CD4-positive, alpha-beta T cell treated with Interferon alpha-2 for 1 hour (primary cell): ENCODE measurements at places on chromosomes 7 and 10.

GRCh38 chr7:74409571-74409970 is 44.1 kb upstream of the GTF2IRD1 start:
- no peak for DNase-seq

- DNase-seq: no peak
These were observed 15.2 kb downstream of the CACNA2D1 start for GRCh38 chr7:82428186-82428961.

GRCh38 chr10:88077977-88078376 is 214.6 kb downstream of the PTEN start:
- DNase-seq: no peak

DNA sequence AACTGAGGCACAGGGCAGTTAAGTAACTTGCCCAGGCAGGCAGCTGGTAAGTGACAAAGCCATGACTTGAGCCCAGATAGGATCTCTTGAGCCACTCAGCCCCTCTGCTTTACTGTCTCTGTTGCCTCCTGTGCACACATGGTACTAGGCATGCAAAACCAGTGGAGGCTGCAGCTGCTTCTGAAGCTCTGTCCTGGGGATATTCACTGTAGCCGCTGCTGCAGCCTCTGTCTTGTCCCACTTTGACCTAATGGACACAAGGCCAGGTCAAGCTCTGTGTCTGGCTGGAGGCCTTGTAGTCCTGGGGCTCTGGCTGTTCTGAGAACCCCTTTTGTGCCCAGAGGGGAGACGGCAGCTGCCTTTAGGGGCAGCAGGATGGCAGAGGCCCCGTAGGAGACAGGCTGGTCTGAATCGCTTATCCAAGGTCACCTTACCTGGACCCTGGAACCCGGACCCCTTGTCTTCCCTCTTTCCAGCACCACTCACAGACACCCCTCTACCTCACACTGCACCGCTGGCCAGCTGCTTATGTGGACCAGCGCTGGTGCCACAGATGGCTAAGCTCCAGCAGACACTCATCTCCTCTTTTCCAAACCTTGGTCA is 57.6 kb downstream of the TSPAN15 start:
- no peak for DNase-seq

- peak; percentile 56 for DNase-seq
These were observed 13.2 kb downstream of the NUDCD3 start for GRCh38 chr7:44477063-44477830.

- no peak for DNase-seq
These were observed 1141.8 kb upstream of the AUTS2 start for GRCh38 chr7:68456469-68456868.

DNA sequence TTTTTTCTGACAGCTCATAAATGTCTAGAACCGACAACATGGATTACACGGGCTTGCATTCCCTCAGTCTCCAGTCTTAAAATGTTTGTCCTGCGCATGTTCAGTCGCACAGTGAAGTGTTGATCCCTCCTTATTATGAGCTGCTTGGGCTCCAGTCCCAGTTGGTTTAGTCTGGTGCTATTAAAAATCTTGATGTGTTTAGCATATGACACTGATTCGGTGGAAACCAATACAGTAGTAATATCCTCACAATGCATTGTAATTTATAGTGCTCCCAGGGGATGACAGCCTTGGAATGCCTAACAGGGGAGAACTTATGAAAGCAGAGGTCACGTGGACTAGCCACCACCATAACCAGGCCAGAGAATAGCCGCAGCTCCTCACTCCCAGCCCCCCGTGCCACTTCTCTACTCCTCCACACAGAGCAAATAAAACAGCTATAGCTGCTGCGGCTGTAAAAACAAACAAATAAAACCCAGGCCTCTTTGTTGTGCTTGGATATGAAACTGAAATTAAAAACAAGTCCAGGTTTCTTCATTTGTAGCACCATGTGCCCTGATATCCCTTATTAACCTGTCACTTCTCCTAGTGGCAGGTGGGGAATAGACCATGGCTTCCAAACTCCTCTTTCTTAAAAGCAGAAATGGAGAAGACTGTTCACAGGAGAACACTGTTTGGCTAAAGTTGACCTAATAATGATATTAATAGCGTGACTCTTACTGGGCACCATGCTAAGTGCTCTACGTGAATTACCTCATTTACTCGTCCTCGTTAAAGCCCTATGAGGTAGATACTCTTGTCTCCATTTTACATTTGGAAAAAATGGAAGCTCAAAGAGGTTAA is 7.7 kb downstream of the DPCD start:
- DNase-seq: no peak

DNA sequence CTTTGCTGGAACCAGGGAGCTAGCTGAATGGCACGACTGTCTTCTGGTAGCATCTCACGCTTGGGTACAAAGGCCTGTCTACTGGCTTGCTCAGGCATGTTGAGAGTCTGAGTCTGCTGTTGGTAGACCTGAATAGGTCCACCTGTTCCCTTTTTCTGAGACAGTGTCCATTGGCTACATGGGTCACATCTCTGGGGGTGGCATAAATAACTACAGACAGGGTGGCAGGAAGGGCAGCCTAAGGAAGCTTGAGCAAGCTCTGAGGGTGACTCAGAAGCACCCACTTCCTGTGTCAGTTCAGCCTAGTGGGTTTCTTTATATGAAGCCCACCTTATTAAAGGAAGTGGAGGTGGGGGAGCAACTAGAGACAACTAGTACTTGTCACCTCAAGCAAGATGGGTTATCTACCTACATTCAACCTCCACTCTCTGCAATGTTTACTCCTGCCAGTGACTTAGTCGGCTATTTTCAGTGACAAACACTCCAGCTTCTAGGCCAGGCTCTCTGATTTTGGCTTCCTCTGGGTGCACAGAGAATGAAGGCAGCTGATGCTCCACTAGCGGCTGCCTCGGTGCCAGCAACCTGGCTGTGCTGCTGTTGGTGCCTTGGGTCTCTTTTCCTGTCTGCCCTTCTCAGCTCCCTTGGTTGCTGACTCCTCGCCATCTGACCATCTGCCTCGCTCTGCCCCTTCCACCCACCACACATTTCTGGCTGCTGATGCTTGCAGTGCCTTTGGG is 5.7 kb upstream of the ZYX start:
- peak; percentile 64 for DNase-seq

DNA sequence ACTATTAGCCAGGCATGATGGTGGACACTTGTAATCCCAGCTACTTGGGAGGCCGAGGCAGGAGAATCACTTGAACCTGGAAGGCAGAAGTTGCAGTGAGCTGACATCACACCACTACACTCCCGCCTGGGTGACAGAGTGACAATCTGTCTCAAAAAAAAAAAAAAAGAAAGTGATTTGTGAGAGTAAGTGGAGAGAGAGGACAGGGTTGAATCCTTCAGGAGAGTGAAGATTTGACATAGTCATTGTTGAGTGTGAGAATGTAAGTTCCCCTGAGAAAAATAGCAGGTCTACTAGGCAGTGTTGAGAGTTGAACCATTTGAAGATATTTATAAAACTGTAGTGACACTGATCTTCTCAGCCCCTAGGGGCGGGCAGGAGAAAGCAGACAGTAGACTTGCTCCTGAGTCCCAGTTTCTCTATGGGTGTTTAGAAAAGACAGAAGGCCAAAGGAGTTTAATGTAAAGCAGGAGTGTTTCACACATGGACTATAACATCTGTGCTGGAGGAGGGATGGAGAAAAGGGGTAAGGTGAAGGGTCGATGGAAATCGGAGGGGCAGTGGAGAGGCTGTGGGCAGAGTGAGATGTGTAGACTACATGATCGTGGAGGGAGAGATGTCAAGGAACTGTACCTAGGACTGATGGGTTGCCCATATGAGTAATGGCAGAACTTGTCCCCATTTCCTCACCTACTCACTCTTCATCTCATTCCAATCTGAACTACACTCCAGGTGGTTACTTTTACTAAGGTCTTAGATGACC is 13.7 kb upstream of the LAMB4 start:
- no peak for DNase-seq

- no peak for DNase-seq
These were observed 276.3 kb downstream of the GALNT17 start for GRCh38 chr7:71408271-71408670.

DNA sequence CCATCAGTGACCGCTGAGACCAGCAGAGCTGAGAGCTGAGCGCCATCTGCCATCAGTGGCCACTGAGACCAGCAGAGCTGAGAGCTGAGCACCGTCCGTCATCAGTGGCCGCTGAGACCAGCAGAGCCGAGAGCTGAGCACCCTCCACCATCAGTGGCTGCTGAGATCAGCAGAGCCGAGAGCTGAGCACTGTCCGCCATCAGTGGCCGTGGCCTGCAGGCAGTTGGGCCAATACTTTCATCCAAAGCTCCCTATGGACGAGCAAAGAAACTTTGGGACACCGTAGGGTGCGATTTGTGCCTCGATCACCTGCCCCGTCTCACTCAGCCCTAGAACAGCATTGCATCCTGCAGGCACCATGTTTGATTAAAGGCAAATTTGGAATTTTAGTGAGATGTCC is 265.8 kb downstream of the DNAJB6 start:
- DNase-seq: no peak

DNA sequence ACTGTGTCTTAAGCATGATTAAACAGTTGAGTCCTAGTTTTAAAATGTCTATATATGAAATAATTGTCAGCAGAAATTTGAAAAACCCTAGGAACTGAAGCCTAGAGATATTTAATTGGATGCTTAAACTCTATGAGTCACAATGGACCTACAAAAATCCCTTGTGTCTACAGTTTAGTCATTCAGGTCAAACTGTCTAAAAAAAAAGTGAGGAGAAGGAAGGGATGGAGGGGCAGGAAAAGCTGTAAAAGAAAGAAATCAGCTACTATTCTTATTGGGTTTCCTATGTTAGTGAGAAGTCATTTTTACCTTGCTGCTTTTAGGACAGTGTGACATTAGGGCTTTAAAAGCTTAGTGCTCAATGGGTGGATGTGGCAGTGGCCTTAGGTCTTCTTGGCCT is 406.1 kb upstream of the FZD8 start:
- no peak for DNase-seq

DNA sequence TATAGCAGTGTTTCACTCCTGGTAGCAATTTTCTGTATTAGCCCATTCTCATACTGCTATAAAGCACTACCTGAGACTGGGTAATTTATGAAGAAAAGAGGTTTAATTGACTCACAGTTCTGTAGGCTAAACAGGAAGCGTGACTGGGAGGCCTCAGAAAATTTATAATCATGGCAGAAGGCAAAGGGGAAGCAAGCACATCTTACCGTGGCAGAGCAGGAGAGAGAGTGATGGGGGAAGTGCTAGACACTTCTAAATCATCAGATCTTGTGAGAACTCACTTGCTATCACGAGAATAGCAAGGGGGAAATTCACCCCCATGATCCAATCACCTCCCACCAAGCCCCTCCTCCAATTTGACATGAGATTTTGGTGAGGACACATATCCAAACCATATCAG is 131.6 kb upstream of the EFCAB10 start:
- no peak for DNase-seq

DNA sequence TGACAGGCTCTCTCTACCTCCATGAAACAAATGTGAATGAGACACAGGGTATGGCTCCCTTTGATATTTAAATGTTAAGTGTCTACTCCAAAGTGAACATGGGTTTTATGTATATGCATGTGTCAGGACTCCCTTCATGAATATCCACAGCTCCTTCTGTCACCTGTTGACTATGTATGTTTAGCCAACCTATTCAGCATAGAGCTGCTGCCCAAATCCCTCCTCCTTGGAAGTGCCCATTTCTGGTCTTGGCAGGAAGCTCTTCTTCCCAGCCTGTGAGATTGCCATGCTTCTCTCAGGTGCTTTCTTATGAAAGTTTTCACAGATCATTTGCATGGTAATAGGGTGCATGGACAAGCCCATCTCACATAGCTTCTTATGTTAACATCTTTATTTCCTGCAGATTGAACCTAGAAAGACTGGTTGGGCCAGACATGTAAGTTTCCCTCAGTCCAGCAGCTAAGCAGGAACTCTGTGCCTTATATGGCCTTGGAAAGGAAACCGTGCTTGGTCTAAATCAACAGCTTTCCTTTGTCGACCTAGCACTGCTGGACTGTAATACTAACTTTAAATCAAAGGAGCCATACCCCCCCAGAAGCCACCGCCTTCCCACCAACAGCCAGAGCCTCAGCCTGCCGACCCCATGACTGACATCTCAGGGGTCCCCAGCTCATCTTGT is 288.9 kb downstream of the ADARB2 start:
- no peak for DNase-seq

DNA sequence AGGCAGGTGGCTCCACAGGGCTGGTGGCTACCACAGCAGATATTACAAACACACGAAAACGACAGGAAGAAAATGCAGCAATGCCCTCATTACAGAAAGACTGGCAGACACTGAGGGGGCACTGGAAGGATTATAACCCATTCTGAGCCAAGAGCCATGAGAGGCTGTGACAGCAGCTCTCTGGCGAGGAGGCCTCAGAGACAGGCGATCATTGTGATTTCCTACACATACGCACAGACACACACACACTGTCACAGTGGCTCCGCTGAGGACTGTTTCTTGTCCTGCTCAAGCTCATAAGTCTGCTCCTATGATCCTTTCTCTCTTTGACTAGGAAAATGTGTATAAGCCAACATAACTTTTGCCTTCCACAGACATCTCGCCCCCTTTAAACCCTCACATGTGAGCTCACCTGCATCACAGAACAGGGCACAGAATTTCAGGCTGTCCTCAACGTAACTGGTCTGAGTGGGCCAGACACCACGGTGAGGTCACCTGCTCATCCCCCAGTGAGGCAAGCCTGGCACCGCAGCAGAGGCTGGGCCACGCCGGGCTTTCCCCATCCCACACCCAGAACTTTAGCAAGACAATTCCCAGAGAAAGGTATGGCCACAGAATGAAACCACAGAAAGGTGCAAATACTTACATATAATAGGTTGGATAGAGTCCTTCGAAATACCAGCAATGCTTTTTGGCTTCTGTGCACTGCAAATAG is 51.7 kb downstream of the VOPP1 start:
- no peak for DNase-seq

- peak; percentile 40 for DNase-seq
These were observed 38.0 kb downstream of the SNX10 start for GRCh38 chr7:26329520-26330255.

GRCh38 chr10:71203716-71204115 is 8.7 kb upstream of the UNC5B start:
- DNase-seq: no peak

GRCh38 chr7:13201628-13202027 is 514.2 kb downstream of the ARL4A start:
- DNase-seq: no peak

- DNase-seq: no peak
These were observed 103.8 kb upstream of the AHR start for GRCh38 chr7:17194656-17195055.

DNA sequence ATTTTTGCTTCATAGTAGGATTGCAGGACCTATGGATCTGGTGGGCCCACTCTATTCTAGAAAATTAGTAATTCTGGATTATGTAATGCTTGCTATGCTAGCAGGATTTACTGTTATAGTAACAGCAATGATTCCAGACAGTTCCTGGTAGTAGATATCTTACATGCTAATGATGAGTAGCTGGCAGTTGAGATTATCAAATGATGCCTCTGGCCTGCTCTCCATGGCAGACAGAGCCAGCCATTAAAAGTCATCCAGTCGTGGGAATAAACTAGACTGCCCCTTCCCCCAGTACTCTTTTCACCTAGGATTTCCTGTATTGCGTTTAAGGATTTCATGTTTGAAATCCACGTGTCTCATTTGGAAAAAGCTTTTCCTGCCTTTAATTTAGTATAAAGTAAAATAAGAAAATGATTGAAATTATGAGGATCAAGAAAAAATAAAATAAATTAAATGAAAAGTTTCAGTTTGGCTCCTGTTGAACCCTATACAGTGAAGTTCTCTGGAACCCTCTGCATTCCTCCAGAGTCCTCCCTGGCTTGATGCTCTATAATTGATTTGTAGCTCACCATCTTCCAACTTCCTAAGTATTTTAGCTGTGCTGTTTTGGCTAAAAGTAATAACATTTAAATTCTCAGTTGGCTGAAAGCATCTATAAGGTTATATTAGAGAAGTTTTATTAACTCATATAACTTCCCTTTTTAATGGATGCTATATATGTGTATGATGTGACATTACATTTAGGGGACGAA is 14.6 kb downstream of the UMAD1 start:
- no peak for DNase-seq
